Stimulated activated CD8-positive, alpha-beta memory T cell treated with anti-CD3 and anti-CD28 coated beads, Interleukin-12 subunit alpha, Interleukin-12 subunit beta, amount 100 ng/mL, for 1 hour (primary cell): ENCODE measurements at places on chromosomes 12 and 14.

GRCh38 chr12:92136026-92136730, 9.5 kb downstream of the BTG1 start:
- DNase-seq = no peak

DNA sequence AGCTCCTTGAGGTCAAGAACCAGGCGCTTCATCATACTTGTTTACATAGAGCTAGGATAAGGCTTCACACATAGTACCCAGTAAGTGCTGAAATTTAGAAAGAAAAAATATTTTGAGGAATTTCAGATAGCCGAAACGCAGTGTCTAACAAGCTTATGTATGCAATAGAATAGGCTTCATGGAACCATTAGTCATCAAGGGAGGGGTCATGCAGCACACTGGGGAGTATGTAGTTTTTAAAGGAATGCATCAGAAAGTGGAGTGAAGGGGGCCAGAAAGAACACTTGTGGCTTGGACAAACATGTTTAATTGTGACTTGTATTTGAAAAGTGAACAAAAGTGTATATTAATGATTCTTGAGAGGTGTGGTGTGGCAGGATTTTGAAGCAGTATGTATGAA, 38.1 kb downstream of the DBX2 start:
- no peak for DNase-seq

GRCh38 chr12:30980955-30981662, 54.6 kb downstream of the TSPAN11 start:
- no peak for DNase-seq

GRCh38 chr14:23828001-23828400, 125.6 kb upstream of the DHRS4 start:
- no peak for DNase-seq

DNA sequence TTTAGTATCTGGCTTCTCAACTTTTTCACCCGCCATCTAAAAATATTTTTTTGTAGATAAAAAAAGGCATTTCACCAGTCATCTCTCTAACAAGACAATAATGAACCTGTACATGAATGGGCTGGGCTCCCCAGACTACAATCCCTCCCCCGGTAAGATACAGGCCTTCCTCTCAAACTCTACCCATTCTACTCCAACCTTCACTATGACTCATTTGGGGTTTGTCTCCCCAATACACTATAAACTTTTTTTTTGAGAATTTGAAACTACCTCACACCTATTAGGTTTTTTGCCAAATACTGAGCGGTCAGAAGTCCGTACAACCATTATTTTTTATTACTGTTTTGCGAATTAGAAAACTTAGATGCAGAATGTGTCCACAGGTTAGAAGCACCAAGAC, 784 bp downstream of the RPL6 start:
- DNase-seq = no peak
